Heart left ventricle (tissue), 16 donors: ENCODE measurements at places on chromosomes 7 and 10.

- DNase-seq = no peak
Observed at GRCh38 chr7:119270644-119271043, 1002.3 kb upstream of the KCND2 start.

GRCh38 chr10:1643161-1643907 lies 94.0 kb downstream of the ADARB2 start:
- DNase-seq = no peak

- DNase-seq = no peak
Observed at GRCh38 chr7:2970861-2971260, 72.8 kb downstream of the CARD11 start.

DNA sequence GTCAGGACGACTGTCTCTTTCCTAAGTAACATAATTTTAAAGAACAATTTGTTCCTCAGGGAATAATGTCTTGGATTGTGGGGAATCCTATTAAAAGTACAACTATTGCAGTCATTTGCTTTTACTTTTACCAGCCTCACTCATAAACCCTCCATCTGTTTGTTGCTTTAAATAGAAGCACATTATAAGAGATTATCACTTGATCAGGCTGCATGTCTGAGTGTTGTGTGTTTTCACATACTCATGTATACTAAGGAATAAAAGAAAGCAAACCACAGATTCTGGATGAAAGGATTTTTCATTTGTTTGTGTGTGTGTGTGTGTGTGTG lies 1077.8 kb downstream of the KCNMA1 start:
- no peak for DNase-seq

DNA sequence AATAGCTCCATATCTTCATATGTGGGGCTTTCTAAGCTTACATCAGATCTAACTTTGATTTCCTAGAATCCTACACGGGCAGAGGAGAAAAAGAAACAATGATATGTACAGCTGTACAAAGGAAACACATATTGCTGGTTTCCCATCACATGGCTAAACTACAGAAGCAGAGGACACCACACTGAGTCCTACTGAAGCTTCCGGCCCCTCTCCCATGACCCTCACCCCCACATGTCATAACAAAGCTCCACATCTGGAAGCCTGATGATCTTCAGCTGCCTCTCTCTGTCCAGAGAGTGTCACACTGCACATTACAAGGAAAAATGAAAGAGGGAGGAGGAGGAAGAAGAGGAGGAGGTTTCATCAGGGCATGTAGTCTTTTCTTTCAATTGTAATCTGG lies 14.0 kb downstream of the SLC16A12 start:
- no peak for DNase-seq

DNA sequence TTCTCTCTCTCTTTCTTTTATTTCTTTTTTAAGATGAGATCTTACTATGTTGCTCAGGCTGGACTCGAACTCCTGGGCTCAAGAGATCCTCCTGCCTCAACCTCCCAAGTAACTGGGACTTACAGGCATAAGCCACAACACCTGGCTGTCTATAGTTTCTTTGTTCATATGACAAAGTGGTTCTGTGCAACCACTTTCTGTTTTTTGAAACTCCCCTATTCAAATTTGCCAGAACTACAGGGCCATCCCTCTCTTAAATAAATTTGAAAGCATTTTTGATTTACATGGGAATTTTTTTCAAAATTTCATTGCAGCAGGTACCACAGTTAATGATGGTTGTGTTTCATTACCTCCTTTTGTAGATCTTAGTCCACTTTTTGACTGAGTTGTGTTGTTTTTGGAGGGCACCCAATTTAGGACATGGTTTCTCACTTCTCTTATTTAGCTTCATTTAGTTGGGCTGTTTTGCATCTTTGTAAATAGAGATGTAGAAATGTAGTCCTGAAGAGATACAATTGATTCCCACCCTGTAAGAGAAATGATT lies 119.2 kb downstream of the LRRC4 start:
- DNase-seq = no peak

GRCh38 chr10:87862679-87863052 lies 667 bp downstream of the KLLN start:
- no peak for DNase-seq

- DNase-seq = no peak
Observed at GRCh38 chr10:32038777-32039176, 17.4 kb downstream of the KIF5B start.

DNA sequence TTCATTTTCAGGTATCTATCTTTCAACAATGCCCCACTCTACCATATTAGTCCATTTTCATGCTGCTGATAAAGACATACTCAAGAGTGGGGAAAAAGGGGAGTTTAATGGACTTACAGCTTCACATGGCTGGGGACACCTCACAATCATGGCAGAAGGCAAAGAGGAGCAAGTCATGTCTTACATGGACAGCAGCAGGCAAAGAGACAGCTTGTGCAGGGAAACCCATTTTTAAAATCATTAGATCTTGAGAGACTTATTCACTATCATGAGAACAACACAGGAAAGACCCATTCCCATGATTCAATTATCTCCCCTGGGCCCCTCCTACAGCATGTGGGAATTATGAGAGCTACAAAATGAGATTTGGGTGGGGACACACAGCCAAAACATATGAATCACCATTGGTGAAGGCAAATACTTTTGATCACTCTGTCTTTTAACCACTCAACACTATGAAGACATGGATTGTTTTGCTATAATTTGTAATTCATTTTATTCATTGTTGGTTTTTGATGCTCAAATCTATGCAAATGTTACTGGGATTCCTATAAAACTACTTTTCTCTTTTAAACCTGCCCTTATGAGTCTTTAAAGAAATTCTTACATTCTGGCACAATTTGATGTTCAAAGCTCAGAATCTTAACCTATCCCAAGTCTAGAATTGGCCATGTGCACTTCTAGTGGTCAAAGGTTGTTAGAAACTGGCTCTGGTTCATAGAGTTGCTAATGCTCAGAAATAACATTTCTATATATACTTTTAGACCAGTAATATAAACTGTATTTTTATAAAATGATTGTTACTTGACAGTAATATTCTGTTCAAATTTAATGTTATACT lies 15.3 kb downstream of the AKR1C4 start:
- no peak for DNase-seq

DNA sequence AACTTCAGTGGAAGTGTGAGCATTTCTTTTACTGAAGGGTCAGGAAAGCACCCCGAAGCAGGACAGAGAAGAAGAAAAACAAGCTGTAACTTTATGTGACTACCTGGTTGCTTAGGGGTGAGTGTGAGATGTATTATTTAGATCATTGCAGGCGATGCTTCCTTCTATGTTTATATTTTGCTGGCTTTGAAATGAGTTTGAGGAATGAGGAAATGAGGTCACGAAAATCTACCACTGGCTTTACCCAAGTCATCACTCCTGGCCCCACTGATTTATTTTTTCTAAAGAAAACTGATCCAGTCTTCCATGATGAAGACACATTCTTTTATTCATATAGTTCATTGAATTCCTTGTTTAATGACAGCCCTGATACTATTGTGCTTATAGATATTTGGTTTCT lies 716.6 kb upstream of the FZD8 start:
- DNase-seq = no peak
